ENCODE measurements at places on chromosomes 13 and 19.

GRCh38 chr19:13538601-13539253, 32.4 kb upstream of the CACNA1A start:
- H3K4me3 ChIP-seq, result no peak overlapping the region
- no peaks in the 10 kb centered on the region for H3K4me1 ChIP-seq
- peaks cover 13% of the 10 kb centered on the region for H3K27me3 ChIP-seq
- no peak overlapping the region for H3K27ac ChIP-seq
- DNase-seq, result no peak

DNA sequence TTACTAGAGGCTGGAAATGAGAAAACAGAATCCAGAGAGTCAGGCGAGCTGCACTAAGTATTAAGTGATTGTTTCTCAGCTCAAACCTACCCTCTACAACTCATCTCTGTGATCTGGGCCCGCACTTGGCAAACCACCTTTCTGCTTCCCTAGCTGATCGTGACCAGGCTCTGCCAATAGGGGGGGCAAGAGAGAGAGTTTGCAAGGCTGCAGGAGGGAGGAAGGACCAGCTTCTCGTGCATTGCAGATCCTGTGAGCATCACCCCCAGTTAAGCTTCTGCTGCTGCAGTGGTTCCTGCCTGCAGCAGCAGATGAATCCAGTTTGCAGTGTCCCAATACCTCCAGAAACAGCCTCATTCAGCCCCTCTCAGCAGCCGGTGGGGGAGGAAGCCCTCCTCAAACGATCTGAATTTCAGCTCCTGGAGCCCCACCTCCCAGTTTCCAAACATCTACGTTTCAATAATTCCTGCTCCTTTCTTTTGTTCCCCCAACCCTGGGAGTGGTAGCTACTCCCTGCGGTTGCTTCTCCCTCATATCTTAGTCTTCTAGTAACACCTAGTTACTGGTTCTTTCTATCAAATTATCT, 20.0 kb downstream of the XRCC1 start:
- no peak overlapping the region for H3K4me3 ChIP-seq
- no peaks in the 10 kb centered on the region for H3K27me3 ChIP-seq
- peak; percentile 88 for DNase-seq
- H3K4me1 ChIP-seq, result peaks cover 7% of the 10 kb centered on the region
- H3K27ac ChIP-seq, result no peak overlapping the region
- peaks cover 59% of the 10 kb centered on the region for H3K36me3 ChIP-seq

- DNase-seq, result no peak
- peak overlapping the region; percentile 57 for H3K27ac ChIP-seq
- H3K27me3 ChIP-seq, result no peaks in the 10 kb centered on the region
Observed at GRCh38 chr19:7393459-7393858, 44.7 kb downstream of the ARHGEF18 start.

GRCh38 chr13:24075137-24075975, 85.2 kb upstream of the SPATA13 start:
- DNase-seq, result no peak
- no peak overlapping the region for H3K4me3 ChIP-seq
- H3K27me3 ChIP-seq, result no peaks in the 10 kb centered on the region
- no peaks in the 10 kb centered on the region for H3K36me3 ChIP-seq
- no peak overlapping the region for H3K27ac ChIP-seq

DNA sequence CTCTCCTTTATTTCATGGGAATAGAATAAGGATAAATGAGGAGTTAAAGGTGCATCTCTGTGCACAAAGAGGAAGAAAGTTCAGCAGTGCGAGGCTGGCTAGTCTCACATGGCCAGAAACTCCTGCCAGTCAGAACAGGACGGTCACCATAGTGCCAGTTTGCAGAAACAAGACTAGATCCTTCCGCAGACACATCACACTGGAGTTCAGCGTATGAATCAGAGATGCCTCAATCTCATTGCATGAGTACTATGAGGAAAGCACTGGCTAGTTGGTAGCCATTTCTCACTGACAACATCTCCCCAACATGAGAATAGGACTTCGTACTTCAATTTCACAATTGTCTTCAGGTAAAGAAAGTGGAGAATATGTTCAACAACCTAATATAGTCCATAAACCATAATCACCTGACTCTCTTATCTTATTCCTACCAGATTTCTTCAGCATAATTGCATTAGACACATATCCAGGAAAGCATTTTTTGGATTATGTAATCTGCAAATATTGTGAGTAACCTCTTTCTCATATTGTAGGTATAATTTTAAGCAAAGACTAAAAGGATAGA, 34.9 kb downstream of the RXFP2 start:
- H3K27me3 ChIP-seq, result no peaks in the 10 kb centered on the region
- H3K36me3 ChIP-seq, result no peaks in the 10 kb centered on the region

GRCh38 chr13:40272776-40273139, 393.7 kb downstream of the FOXO1 start:
- H3K36me3 ChIP-seq, result no peaks in the 10 kb centered on the region
- H3K4me1 ChIP-seq, result peaks cover 23% of the 10 kb centered on the region
- no peaks in the 10 kb centered on the region for H3K27me3 ChIP-seq
- H3K4me3 ChIP-seq, result no peak overlapping the region
- no peak overlapping the region for H3K27ac ChIP-seq

GRCh38 chr13:111516712-111517640, 196.5 kb downstream of the TEX29 start:
- DNase-seq, result no peak
- no peaks in the 10 kb centered on the region for H3K4me1 ChIP-seq
- H3K27me3 ChIP-seq, result no peaks in the 10 kb centered on the region
- H3K36me3 ChIP-seq, result no peaks in the 10 kb centered on the region
- H3K27ac ChIP-seq, result no peak overlapping the region

- H3K4me1 ChIP-seq, result peaks cover 63% of the 10 kb centered on the region
- H3K36me3 ChIP-seq, result no peaks in the 10 kb centered on the region
- no peaks in the 10 kb centered on the region for H3K27me3 ChIP-seq
Observed at GRCh38 chr19:3556423-3556977, 886 bp downstream of the MFSD12 start.

DNA sequence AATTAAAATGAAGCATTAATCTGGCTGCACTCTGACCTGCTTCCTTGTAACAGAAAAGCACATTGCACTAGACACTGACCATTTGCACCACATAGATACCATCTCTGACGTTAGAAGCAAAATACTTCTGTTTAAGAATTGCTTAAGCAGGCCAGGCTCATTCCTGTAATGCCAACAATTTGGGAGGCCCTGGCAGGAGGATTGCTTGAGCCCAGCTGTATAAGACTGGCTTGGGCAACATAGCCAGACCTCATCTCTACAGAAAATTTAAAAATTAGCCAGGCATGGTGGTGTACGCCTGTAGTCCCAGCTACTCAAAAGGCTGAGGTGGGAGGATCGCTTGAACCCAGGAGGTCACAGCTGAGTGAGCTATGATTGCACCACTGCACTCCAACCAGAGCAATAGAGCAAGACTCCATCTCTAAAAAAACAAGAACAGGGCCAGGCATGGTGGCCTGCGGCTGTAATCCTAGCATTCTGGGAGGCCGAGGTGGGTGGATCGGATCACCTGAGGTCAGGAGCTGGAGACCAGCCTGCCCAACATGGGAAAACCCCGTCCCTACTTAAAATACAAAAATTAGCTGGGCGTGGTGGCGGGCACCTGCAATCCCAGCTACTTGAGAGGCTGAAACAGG, 7.0 kb upstream of the TLE6 start:
- no peaks in the 10 kb centered on the region for H3K36me3 ChIP-seq
- no peak overlapping the region for H3K27ac ChIP-seq
- H3K4me3 ChIP-seq, result no peak overlapping the region
- H3K27me3 ChIP-seq, result peaks cover 3% of the 10 kb centered on the region
- peaks cover 8% of the 10 kb centered on the region for H3K4me1 ChIP-seq

- peak overlapping the region; percentile 80 for H3K4me3 ChIP-seq
- H3K36me3 ChIP-seq, result no peaks in the 10 kb centered on the region
- no peaks in the 10 kb centered on the region for H3K27me3 ChIP-seq
- H3K4me1 ChIP-seq, result peaks cover 46% of the 10 kb centered on the region
- DNase-seq, result no peak
Observed at GRCh38 chr19:42424345-42424707, 2.9 kb downstream of the LIPE start.

GRCh38 chr13:21389124-21389523, 70.0 kb downstream of the ZDHHC20 start:
- no peak overlapping the region for H3K27ac ChIP-seq
- no peak overlapping the region for H3K4me3 ChIP-seq
- no peaks in the 10 kb centered on the region for H3K4me1 ChIP-seq
- peaks cover 67% of the 10 kb centered on the region for H3K36me3 ChIP-seq
- no peak for DNase-seq

DNA sequence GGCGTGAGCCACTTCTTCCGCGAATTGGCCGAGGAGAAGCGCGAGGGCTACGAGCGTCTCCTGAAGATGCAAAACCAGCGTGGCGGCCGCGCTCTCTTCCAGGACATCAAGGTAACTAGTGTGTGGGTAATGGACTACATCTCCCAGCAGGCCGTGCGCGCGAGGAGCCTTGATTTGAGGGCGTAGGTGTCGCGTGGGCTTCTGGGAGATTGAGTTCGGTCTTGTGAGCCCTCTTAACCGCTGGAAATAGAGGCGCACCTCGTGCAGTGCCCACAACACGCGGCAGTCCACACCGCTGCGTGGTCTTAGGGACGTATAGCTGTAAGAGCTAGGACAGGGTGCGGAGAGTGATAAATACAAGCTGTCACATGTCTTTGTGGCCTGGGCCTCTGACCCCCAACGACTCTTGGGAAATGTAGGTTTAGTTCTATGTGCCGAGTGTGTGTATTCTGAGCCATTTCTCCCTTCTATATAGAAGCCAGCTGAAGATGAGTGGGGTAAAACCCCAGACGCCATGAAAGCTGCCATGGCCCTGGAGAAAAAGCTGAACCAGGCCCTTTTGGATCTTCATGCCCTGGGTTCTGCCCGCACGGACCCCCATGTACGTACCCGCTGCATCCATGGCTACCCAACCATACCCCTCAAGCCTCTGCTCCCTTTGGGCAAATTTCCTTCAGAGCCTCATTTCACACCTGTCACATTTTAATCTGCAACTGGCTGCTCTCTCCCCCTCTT, 864 bp downstream of the FTL start:
- peak overlapping the region; percentile 67 for H3K27ac ChIP-seq
- H3K27me3 ChIP-seq, result peaks cover 2% of the 10 kb centered on the region
- H3K4me1 ChIP-seq, result peaks cover 57% of the 10 kb centered on the region

GRCh38 chr19:2274931-2275535, 6.9 kb downstream of the PEAK3 start:
- DNase-seq, result no peak
- H3K36me3 ChIP-seq, result peaks cover 32% of the 10 kb centered on the region
- no peak overlapping the region for H3K27ac ChIP-seq
- peaks cover 47% of the 10 kb centered on the region for H3K4me1 ChIP-seq

DNA sequence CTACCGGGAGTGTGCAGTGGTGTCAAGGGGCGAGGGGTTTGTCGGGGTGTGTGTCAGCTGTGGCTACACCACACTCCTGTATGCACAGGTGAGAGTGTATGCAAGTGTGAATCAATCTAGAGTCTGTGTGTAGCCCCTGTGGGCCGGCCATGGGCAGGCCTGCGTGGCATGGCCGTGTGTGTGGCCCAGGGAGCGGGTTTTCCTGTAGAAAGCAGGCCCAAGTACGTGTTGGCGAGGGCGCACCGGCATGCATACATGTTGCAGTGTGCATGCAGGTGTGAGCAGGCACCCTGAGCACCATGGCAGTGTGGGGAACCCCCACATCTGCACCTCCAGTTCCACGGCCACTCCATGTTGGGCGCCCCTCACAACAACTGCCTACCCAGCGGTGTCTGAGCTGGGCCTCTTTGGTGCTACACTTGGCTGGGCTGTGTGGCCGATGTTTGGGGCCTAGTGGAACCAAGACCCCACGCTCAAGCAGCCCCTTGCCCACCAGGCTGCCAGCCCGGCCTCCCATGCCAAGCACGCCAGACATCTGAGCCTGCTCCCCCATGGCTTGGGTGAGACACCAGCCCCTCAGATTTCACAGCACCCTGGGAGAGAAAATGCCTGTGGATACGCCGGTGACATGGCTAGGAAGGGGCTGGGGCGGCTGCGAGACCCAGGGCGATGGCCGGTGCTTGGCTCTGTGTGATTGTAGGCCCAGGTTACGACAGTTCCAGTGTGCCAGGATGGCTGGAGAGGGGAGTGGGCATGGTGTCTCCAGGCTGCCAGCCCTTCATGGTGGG, 2.1 kb downstream of the NFIX start:
- H3K4me3 ChIP-seq, result no peak overlapping the region
- no peak for DNase-seq
- no peaks in the 10 kb centered on the region for H3K27me3 ChIP-seq
- H3K4me1 ChIP-seq, result peaks cover 15% of the 10 kb centered on the region

DNA sequence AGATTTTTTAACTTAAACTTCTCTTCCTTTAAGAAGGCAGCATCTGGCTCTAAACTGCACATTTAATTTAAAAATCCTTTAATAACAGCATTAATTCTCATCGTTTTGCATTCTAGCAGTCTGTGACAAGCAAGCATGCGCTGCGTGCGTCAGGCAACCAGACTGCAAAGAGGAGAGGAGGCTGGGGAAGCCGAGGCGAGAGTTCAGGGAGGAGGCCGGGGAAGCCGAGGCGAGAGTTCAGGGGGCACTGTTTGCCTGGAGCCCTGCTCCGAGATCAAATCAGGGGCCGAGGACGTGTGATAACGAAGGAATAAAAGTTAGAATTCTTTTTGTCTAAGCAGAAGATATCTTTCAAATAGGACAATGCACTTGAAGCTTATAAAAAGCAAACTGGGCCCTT, 435.7 kb downstream of the EFNB2 start:
- H3K27ac ChIP-seq, result no peak overlapping the region
- H3K36me3 ChIP-seq, result no peaks in the 10 kb centered on the region
- H3K4me3 ChIP-seq, result no peak overlapping the region
- DNase-seq, result no peak
- no peaks in the 10 kb centered on the region for H3K27me3 ChIP-seq
- H3K4me1 ChIP-seq, result no peaks in the 10 kb centered on the region

GRCh38 chr13:50677687-50678463, 165.6 kb downstream of the DLEU7 start:
- no peak overlapping the region for H3K4me3 ChIP-seq
- H3K27ac ChIP-seq, result no peak overlapping the region
- no peaks in the 10 kb centered on the region for H3K27me3 ChIP-seq
- H3K36me3 ChIP-seq, result no peaks in the 10 kb centered on the region
- DNase-seq, result no peak
- no peaks in the 10 kb centered on the region for H3K4me1 ChIP-seq

GRCh38 chr13:80508031-80508430, 167.1 kb upstream of the SPRY2 start:
- no peaks in the 10 kb centered on the region for H3K27me3 ChIP-seq
- no peaks in the 10 kb centered on the region for H3K4me1 ChIP-seq
- DNase-seq, result no peak
- H3K4me3 ChIP-seq, result no peak overlapping the region
- H3K27ac ChIP-seq, result no peak overlapping the region

GRCh38 chr19:55077106-55077505, 1.4 kb downstream of the EPS8L1 start:
- peaks cover 28% of the 10 kb centered on the region for H3K27me3 ChIP-seq
- H3K4me1 ChIP-seq, result peaks cover 25% of the 10 kb centered on the region
- no peaks in the 10 kb centered on the region for H3K36me3 ChIP-seq
